ELR (cell line): ENCODE measurements at places on chromosomes 7 and 10.

GRCh38 chr10:95756041-95756761 lies at the start of gene ENTPD1:
ENTPD1 (plus strand) TSS chr10:95756163; CDS start chr10:95756240, 77 bp downstream.
- no peak for DNase-seq

GRCh38 chr7:73645643-73646174 lies 21.4 kb upstream of the MLXIPL start:
- no peak for DNase-seq

- peak; percentile 15 for DNase-seq
These were observed at the start of gene INA for GRCh38 chr10:103276896-103277712. INA (plus strand) TSS chr10:103277138; CDS start chr10:103277212, 74 bp downstream.

GRCh38 chr10:29304264-29304994 lies 15.6 kb downstream of the LYZL1 start:
- DNase-seq, result peak; percentile 74

DNA sequence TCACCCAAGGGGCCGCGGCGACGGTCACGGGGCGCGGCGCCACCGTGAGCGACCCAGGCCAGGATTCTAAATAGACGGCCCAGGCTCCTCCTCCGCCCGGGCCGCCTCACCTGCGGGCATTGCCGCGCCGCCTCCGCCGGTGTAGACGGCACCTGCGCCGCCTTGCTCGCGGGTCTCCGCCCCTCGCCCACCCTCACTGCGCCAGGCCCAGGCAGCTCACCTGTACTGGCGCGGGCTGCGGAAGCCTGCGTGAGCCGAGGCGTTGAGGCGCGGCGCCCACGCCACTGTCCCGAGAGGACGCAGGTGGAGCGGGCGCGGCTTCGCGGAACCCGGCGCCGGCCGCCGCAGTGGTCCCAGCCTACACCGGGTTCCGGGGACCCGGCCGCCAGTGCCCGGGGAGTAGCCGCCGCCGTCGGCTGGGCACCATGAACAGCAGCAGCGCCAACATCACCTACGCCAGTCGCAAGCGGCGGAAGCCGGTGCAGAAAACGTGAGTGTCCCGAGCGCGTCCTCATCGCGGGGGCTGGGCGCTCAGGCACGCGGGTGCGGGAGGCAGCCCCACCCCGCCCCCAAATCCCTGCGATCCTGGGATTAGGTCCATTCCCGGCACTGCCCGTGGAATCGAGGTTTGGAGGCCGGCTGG lies 509 bp downstream of the AHR start:
- DNase-seq, result peak; percentile 69

DNA sequence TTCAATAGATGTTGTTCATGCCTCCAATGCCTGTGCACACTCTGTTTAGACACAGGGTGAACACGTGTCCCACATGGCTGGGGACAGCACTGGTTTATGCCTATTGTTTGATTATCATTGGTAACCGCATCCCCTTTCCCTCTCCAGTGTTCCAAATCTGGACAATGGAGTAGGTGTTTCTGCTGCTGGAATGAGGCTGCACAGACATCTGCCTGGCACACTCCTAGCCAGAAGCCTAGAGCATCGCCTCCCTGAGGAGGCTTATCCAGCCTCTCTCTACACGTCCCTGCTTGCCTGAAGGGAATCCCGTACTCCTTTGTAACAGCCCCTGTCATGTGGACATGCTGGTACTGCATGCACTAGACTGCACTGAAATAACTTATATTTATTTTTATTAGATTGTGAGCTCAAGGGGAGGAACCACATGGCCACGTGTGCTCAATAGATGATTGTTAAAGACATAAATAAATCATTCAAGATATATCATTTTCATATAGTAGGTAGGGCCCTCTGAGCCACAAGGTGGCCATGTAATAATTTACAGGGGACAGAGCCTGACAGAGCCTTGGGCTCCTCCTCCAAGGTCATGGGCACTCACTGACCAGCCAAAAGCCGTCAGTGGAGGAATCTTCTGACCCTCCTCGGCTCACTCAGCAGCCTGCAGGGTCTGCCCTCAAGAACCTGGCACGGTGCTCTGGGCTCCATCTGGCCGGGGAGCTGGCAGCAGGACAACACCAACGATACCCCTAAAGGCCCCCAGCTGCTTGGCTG lies 310.9 kb upstream of the ZNF32 start:
- no peak for DNase-seq

DNA sequence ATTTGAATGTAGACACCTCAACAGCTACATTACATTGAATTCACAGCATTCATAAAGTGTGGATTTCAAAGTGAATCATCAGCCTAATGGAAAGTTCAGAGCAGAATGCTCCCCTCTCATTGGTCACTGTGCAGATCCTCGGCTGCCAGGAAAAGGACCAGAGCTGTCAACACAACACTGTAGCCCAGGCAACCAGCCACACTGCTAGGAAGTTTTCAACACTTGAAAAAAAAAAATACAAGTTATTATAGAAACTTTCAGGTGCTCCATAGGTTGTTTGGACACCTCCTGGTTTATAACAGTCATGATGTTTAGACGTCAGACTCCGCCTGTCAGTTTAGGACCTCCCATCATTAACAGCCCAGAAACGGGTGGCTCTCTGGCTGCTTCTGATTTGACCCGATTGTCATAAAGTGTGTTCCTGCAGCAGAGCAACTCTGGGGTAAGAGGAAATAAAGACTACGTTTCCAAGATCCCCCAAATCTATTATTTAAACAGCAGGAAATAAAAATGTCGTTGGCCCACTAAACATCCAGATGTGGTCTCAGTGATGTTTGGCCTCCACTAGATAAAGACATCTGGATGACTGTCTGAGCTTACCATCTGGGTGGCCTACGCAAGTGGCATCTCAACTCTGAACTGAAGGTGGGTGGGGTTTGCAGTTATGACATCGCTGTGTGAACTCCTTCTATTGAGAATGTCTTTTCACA lies 117.4 kb downstream of the CABCOCO1 start:
- DNase-seq, result peak; percentile 33

GRCh38 chr10:5159126-5159525 lies 25.8 kb downstream of the AKR1C8 start:
- peak; percentile 25 for DNase-seq

DNA sequence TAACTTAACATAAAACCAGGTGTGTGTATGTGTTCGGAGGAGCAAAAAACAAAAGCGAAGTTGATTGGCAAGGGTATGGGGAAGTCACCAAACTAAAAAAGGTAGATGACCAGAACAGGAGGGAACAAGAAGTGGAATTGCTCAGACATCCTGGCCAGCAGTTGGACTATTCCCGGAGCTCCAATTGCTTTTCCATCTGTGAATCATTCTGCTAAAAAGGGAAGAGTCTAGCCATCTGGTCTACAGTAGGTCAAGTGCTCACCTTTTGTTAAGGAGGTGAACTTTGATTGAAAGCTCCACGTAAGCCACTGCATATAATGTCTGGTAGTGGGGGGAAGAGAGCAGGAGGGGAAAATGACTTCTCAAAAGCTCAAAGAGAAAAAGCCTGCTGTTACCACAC lies 50.0 kb upstream of the BET1 start:
- DNase-seq, result no peak

GRCh38 chr10:24153031-24153430 lies 55.9 kb upstream of the KIAA1217 start:
- no peak for DNase-seq
